ENCODE measurements at places on chromosomes 6 and 20.

DNA sequence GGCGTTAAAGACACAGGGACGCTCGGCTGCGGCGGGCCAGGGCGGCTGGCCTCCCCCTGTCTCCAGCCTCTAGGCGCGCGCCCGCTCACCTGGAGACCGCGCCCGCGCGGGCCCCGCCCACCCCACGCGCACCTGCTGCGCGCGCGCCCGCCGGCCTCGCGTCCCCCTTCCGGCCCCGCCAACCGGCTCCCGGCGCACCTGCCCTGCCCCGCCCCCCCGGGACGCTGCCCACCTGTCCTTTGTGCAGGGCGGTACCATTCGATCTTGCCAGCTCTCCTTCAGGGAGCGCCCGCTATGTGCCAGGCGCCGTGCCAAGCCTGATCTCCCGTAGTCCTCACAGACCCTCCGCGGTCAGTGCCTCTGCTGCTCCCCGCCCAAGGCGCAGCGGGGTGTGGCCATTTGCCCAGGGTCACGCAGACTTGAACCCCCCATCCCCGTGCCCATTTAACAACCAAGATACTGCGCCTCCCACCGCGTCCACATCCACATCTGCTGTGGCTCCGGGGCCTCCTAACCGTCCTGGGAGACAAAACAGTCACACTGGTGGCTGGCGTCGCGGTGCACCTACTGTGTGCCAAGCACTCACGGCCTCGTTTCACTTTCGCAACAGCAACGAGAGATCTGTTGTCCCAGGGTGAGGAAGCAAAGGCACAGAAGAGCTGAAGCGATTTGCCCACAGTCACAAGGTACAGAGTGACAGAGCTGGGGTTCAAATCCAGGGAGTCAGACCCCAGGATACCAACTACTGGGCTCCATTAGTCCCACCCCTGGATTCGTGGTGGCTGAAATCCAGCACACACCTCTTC, 48.1 kb downstream of the NOL4L start:
- DNase-seq: no peak

- DNase-seq: no peak
These were observed 70.6 kb upstream of the ZMYND8 start for GRCh38 chr20:47427067-47427466.

GRCh38 chr6:133888929-133889556, at the start of gene TCF21:
Gene TCF21 (plus strand): TSS chr6:133889113. CDS start chr6:133889398, 285 bp downstream.
- DNase-seq: no peak

GRCh38 chr6:131574133-131574532, 1.1 kb downstream of the ARG1 start:
- DNase-seq: no peak

DNA sequence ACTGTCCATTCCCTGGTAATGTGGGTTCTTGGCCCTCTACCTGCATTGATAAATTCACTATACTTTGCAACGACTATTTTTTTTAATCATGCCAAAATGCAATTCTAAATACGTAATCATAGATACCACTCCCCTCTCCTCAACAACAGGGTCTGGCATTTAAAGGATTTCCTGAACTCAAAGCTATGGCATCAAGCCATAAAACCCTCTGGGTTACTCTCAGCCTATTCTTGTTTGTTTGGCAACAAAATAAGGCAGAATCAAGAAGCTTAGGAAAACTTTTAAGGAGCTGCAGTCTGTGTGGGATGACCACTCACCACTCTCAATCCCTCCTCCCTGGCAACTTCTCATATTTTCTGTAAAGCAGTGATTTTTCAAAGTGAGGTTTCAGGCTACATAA, 669.9 kb upstream of the ID4 start:
- no peak for DNase-seq

GRCh38 chr6:1554476-1555310, 55.0 kb upstream of the FOXC1 start:
- DNase-seq: no peak

DNA sequence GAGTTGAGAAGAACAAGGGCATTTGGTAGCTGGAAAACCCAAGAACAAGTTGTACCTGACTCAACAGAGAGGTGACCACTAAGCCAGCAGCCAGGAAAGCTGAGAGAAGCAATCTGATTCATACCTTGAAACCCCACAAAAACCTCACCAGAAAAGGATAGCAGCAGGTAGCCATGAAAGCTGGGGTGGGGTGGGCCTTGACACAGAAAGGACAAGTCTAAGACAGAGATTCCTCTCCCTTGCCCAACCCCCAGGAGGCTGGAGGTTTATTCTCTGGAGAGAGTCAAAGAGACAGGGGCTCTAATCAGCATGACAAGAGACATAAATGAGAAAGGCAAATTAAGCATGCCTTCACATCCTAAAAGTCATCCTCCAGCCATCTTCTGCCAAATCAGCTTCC, 151.7 kb upstream of the DST start:
- no peak for DNase-seq

GRCh38 chr6:154367839-154368695, 11.5 kb upstream of the IPCEF1 start:
- no peak for DNase-seq

GRCh38 chr6:161360520-161360919, 86.7 kb upstream of the AGPAT4 start:
- no peak for DNase-seq

DNA sequence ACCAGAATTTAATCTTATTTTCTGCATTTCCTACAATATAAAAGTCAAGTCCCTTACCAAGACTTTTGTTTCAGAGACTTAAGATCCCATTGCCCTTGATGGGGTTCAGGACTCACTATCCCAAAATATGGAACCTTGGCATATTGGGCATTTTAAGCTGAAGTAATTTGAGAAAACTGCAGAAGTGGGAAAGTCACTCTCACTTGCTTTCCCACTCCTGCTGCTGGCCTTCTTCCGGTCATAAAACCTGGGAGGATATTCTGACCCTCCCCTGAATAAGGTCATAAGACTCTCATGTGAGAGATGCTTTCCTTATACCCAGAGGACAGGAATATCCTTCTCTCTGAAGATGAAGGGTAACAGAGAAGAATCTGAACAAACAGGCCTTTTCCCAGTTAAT, 92.8 kb upstream of the IFNGR1 start:
- DNase-seq: no peak
